ENCODE measurements at places on chromosomes 16 and 17. TPM values are rescaled to one million over a fixed set of nuclear protein-coding genes. Genes with fewer than 3 reads are reported as not detected.

Gene MYO1D
- total RNA-seq, result 4.8 TPM

Gene MT1F
- total RNA-seq, result 0.73 TPM

Gene ACE
- 12.5 TPM for total RNA-seq

Gene KRT20
- not detected for total RNA-seq

Gene ODAD4
- 0.17 TPM for total RNA-seq

Gene CDH11
- 10.1 TPM for total RNA-seq

Gene CD79B
- 2.8 TPM for total RNA-seq

Gene HIC1
- total RNA-seq, result 9.2 TPM

Gene ITGAD
- total RNA-seq, result not detected

Gene FLOT2
- total RNA-seq, result 41.8 TPM

Gene MPP2
- 1.6 TPM for total RNA-seq

Gene GP1BA
- total RNA-seq, result not detected

Gene ALOX15
- total RNA-seq, result 0.36 TPM

Gene CCL1
- total RNA-seq, result not detected

Gene KIF18B
- total RNA-seq, result 0.17 TPM

Gene KPNA2
- 25.2 TPM for total RNA-seq

Gene GAST
- not detected for total RNA-seq

Gene FSCN2
- not detected for total RNA-seq

Gene AOC2
- 1.0 TPM for total RNA-seq

Gene TOX3
- not detected for total RNA-seq

Gene ARHGAP23
- total RNA-seq, result 23.8 TPM

Gene NOTUM
- 1.3 TPM for total RNA-seq

Gene RDM1
- total RNA-seq, result not detected

Gene NPIPB9
- 1.2 TPM for total RNA-seq

Gene TEKT5
- not detected for total RNA-seq

Gene DPEP3
- total RNA-seq, result 0.10 TPM

Gene RNF43
- total RNA-seq, result not detected

Gene CLDN7
- 1.0 TPM for total RNA-seq

Gene DPEP2NB
- total RNA-seq, result not detected

Gene TBX6
- total RNA-seq, result 0.44 TPM

Gene CD300E
- 0.21 TPM for total RNA-seq

Gene CTRB1
- 1.2 TPM for total RNA-seq

Gene DLG4
- 3.2 TPM for total RNA-seq

Gene MPV17L
- total RNA-seq, result 30.3 TPM

Gene SETD1A
- 17.6 TPM for total RNA-seq

Gene GAS2L2
- total RNA-seq, result 0.10 TPM

Gene G6PC1
- not detected for total RNA-seq

Gene NPIPB13
- total RNA-seq, result 3.0 TPM

Gene NPLOC4
- total RNA-seq, result 235 TPM

Gene VPS35L
- total RNA-seq, result 34.6 TPM

Gene DNAAF8
- total RNA-seq, result 0.71 TPM

Gene CCL8
- not detected for total RNA-seq

Gene SLC35G6
- total RNA-seq, result not detected

Gene CHST5
- not detected for total RNA-seq

Gene EPN2
- total RNA-seq, result 23.6 TPM

Gene KRT27
- total RNA-seq, result not detected

Gene HOXB1
- total RNA-seq, result not detected

Gene ZFPM1
- 2.9 TPM for total RNA-seq

All from psoas muscle (tissue), 8 donors.